ENCODE measurements at places on chromosomes 13 and 19.

GRCh38 chr13:111551204-111551820 lies 230.9 kb downstream of the TEX29 start:
- DNase-seq: no peak

GRCh38 chr13:87536899-87537298 lies 134.3 kb upstream of the SLITRK5 start:
- peak; percentile 4 for DNase-seq

DNA sequence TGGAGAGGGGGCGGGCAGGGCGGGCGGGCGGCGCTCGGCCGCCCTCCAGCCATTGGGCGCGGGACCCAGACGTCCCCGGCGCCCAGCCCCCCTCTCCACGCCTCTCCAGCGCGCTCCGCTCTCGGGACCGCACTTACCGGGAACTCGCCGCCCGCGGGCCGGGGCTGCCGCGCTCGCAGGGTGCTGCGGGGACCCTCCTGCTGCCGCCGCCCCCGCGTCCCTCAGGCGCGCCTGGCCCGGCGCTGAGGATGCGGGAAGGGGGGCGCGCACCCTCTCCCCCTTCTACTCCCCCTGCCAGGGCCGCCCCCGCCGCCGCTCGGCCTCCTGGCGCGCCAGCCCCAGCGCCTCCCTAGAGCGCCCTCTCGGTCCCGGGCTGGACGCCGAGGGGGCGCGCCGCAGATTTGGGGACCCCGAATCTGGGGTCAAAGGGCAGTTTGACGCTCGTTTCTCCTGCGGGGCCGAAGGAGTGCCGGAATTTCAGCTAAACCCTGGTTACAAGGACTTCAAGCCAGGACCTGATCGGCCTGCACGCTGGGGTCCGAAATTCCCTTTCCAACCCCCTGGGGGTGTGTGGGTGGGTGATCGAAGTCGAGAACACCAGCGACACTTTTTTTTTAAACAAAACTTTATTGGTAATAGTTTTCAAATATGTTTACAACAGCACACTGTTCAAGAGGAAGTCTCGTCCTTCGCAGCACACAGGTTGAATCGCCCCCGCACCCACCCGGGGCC lies 696 bp upstream of the SAMD1 start:
- DNase-seq: peak; percentile 83

DNA sequence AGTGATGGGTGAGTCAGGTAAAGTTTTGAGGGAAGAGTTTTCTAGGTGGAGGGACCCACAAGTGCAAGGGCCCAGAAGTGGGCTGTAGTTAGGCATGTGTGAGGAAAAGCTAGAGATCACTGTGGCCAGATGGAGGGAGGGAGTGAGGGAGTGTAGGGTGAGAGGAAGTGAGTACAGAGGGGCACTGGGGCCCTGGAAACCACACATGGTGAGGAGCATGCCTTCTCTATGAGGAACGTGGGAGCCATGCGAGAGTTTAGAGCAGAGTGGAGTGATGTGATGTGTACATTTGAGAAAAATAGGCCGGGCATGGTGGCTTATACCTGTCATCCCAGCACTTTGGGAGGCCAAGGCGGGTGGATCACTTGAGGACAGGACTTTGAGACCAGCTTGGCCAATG lies 14.7 kb upstream of the SHKBP1 start:
- DNase-seq: no peak

DNA sequence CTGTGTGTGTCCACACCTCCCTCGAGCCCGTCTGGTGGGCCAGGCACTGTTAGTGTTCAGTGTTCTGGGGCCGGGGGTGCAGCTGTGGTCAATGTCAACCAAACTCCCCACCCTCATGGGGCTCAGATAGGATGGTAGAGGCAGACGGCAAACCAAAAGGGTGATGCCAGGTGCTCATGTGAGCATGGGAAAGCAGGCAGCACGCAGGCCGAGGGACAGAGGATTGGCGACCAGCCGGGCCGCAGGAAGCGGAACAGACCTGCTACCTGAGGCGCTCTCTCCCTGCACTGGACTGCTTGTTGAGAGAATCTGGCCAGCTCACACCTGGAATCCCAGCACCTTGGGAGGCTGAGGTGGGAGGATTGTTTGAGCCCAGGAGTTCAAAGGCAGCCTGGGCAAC lies 29.1 kb downstream of the DHX34 start:
- no peak for DNase-seq

GRCh38 chr13:34583181-34583580 lies 358.9 kb upstream of the NBEA start:
- DNase-seq: no peak

DNA sequence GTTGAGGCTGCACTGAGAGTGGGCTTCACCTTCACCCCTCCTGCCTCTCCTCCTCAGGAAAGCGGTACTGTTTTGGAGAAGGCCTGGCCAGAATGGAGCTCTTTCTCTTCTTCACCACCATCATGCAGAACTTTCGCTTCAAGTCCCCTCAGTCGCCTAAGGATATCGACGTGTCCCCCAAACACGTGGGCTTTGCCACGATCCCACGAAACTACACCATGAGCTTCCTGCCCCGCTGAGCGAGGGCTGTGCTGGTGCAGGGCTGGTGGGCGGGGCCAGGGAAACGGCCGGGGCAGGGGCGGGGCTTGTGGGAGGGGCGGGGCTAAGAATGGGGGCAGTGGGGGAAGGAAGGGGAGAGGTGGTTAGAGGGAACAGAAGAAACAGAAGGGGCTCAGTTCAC lies 7.5 kb downstream of the CYP2A13 start:
- no peak for DNase-seq

- no peak for DNase-seq
These were observed 17.8 kb upstream of the LGALS16 start for GRCh38 chr19:39637891-39638290.

DNA sequence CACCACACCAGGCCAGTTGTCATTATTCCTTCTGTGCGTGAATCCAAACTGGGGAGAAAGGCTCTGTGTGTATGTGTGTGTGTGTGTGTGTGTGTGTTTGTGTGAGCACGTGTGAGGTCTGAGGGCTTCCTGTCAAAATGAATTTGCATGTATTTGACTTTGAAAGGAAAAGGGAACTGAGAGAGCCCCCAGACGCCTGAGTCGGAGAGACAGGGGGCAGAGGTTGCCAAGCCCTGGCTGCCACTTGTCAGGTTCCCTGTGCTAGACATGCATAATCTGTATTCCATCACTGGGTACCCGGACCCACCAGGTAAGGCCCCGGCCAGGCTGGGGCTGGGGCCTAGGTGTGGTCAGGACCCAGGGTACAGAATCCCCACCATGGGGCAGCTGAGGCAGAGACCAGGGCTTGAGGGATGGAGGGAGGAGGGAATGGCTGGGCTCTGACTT lies at the start of gene CLEC17A:
TSS of gene CLEC17A (plus strand) at position 191 of the 447 bp plus-strand sequence. CDS start at position 268, 77 bp downstream.
- peak; percentile 96 for DNase-seq

- no peak for DNase-seq
These were observed 1116.2 kb downstream of the OLFM4 start for GRCh38 chr13:54144828-54145227.

- DNase-seq: no peak
These were observed 3.5 kb upstream of the TEX26 start for GRCh38 chr13:30928978-30929377.

DNA sequence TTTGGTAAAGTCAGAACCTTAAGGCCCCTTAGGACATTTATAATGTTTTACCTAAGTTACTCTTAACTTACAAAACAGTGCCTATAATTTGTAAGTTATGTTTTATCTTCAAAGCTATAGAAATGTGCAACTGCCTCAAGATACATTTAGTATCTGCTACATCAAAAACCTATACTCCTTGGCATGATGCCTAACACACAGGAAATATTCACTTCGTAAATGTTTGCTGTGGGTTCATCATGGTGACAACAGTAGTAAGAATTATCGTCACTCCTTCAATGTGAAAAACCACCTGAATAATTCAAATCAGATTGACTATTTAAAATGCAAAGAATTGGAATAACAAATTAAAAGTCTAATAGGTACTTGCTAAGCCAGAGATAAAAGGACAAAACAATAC lies 184.1 kb downstream of the DIAPH3 start:
- DNase-seq: no peak

DNA sequence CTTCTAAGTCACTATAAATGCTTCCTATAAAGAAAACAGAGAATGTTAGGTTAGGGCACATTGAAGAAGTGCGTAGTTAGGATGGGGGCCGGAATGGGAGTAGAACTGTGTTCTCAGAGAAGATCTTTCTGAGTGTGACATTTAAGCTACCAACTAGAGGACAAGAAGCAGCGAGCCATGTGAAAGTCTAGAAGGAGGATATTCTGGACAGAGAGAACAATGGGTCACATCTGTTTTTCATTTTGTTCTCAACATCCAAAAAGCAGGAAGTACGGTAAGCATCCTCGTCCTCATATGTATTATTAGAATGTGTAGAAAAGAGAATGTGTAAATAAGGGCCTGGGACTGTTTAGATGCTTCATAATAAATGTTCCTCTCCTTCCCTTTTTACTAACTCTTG lies 44.5 kb upstream of the PARP4 start:
- peak; percentile 6 for DNase-seq

GRCh38 chr19:51654783-51655182 lies 8.2 kb upstream of the SIGLEC14 start:
- DNase-seq: no peak

GRCh38 chr19:13503570-13504235 lies 2.6 kb downstream of the CACNA1A start:
- no peak for DNase-seq

GRCh38 chr19:19034204-19034624 lies 811 bp downstream of the ARMC6 start:
- DNase-seq: peak; percentile 85

DNA sequence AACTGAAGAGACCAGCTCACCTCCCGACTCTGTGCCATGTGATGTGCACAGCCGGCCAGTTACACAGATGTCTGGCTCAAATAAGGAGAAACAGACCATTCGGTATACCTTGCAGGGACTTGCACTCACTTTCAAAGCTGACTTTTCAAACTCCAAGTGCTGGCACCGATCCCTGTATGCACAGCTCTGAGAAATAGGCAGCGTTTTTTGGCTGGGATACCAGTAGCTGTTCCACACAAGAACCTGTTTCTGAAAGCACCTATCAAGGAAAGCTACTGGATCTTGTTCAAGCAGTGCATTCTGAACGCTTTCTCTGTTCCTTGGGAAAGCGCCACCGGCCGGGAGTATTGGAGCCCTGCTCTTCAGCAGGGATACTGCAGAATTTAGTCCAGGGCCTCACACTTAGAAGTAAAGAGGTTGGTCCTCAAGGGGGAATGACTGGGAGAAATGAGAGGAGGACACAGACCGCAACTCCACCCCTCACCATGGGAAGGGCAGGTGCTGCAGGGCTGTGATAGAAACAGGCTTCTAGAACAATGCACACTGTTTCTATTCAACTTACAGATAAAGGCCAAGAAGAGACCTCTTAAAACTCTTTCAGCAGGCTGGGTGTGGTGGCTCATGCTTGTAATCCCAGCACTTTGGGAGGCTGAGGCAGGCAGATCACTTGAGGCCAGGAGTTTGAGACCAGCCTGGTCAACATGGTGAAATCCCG lies 53.6 kb upstream of the PABPC3 start:
- no peak for DNase-seq

DNA sequence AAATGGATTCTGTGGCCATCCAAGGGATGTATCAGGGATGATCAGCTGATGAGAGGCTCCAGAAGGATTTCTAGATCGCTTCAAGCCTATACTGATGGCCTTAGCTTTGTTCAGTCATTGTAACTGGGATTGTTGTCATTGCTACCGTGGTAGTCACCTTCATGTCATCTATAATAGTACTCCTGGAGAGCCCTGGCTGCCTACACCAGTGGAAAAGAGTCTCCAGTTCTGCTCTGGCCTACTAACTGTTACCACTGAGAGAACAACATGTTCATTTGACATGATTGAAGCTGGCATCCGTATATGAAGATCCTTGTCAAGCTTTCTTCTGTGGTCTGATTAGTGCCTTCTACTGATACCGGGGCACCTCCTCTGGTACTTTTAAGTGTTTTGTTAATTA lies 131.3 kb downstream of the B3GLCT start:
- DNase-seq: no peak

DNA sequence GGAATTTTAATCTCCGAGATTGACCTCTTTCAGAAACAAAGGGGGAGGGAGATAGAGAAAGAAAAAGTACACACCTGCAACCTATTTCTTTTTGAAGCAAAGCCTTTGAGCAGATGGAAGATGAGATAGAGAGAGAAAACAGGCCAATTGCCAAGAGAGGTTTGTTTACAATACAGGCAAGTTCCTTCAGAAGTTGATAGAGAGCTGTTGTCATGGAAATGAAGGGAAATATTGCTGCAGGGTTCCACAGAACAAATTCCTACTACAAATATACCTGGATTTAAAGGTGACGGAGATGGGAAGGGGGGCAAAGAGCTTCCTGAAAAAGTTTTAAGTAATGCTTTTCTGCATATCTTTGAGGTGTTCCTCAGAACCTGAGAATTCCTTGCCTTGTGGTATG lies 388.4 kb downstream of the NDFIP2 start:
- DNase-seq: no peak

DNA sequence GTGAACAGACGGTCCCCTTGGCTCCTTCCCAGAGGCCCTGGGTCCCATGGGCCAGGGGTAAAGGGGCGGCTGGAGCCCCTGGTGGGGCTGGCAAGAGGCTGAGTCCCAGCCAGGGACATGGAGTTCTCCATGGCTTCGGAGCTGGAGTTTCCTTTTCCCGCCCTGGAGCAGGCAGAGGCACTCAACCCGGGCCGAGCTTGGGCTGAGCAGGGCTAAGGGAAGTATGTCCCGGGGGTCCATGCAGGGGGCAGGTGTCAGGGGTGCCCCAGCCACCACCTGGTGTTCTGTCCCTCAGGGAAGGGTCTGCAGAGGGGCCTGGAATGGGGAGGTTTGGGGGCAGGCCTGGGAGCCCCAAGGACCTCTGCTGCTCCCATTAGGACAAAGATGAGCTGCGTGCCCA lies 54.0 kb upstream of the TPM4 start:
- no peak for DNase-seq

DNA sequence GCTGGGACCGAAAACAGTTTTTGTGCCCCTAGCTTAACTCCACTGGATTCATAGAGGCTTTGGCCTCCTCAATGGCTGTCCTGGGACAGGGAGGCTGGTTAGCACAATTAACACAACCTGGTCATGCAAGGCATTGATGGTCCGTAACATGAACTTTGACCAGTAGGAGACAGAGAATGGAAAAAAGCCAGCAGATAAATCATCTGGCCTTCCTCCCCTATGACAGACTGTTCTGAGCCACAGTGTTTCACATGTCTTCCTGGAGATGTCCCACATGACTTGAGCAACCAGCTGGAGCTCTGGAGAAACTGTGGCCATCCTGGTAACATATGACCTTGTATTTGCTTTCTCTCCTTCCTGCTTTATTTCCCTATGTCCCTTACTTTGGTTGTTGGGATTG lies 244.2 kb downstream of the UQCRFS1 start:
- DNase-seq: no peak

DNA sequence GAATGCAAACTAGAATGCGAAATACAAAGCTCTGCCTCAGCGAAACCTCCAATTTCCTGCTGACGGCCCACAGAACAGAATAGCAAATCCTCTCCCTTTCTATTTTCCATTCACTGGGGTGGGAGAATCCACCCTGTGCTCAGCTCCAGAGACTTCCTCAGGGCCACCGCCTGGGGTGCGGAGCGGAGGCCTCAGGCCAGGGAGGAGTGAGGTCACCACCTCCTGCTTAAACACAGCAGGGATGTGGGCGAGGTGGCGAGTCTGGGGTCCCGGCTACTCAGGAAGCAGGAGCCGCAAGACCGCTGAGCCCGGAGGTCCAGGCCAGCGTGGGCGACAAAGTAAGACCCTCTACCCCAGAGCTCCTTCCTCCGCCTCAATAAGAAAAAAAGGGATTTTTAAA lies 666 bp upstream of the ZNF320 start:
- no peak for DNase-seq

- DNase-seq: no peak
These were observed 27.6 kb downstream of the MYO9B start for GRCh38 chr19:17103177-17103576.

All from OCI-LY7 (cell line).